Sigmoid colon (tissue), 7 donors: ENCODE measurements at places on chromosomes 11 and 22. TPM values are rescaled to one million over a fixed set of nuclear protein-coding genes. Genes with fewer than 3 reads are reported as not detected.

- no peak for DNase-seq
Measured at GRCh38 chr11:5815534-5815933, 6.8 kb downstream of the OR52N2 start.

DNA sequence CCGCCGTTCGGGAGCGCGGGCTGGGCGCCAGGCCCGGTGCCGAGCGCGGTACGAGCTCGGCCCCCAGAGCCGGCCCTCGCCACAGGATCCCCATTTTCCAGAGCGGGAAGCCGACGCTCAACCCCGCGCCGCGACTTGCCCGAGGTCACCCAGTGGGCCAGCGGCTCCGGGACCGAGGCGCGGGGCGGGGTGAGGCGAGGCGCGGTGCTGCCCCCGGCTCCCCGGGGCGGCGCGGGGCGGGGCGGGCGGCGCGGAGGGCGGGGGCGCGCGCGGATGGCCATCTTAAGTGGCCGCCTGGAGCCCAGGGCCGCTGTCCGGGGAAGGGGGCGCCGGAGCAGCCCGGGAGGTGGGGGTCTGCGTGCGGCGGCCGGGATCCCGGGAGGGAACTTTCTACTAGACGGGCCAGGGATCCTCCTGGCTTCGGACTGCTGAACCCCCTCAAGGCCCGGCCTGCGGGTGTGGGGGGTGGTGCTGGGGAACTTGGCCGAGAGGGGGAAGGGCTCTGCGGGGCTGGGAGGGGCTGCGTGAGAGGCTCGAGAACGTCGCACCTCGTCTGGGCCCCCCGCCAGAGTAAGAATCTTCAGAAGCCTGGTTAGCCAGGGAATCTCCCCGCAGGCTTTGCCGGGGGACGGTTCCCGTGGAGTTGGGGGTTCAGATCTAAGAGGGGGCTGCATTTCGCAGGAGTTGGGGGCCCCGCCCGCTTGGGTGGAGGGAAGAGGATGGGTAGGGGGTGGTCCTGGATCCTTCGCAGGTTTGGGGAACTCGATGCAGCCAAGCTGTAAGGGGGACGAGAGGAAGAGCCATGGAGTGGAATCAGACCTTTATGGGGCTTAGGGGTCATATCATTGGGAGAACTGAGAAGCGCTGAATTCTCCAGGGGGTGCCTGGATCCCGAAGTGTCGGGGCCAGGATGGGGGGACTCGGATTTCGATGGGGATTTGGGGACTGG lies 678 bp upstream of the INPPL1 start:
- peak; percentile 95 for DNase-seq

DNA sequence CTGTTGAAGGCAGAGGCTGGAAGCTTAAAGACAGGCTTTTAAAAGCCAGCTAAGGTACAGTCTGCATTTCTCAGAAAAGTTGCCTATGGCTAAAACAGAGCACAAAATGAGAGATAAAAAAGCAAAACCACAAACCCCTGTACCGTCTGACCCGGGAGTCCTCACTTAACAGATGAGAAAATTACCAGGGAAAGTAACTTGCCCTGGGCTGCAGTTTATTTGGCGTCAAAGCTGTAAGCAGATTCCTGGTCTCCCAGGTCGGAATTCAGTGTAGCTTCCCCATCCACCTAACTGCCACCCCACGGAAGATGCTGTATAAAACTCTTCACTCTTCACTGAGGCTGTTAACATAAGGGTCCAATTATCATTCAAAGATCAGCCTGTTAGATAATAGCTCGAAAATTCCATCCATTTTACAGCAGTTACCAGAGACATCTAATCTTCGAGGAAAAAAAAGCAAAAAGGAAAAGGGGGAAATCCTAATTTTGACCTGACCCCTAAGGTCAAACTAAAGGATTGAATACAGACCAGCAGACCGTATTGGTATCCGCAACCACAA lies 1.5 kb downstream of the TCF20 start:
- DNase-seq = no peak

- no peak for DNase-seq
Measured at GRCh38 chr11:7077101-7077500, 11.7 kb upstream of the RBMXL2 start.

GRCh38 chr11:69382131-69383128 lies 88.5 kb downstream of the MYEOV start:
- peak; percentile 68 for DNase-seq

- no peak for DNase-seq
Measured at GRCh38 chr22:19595532-19595931, 71.3 kb upstream of the CLDN5 start.

DNA sequence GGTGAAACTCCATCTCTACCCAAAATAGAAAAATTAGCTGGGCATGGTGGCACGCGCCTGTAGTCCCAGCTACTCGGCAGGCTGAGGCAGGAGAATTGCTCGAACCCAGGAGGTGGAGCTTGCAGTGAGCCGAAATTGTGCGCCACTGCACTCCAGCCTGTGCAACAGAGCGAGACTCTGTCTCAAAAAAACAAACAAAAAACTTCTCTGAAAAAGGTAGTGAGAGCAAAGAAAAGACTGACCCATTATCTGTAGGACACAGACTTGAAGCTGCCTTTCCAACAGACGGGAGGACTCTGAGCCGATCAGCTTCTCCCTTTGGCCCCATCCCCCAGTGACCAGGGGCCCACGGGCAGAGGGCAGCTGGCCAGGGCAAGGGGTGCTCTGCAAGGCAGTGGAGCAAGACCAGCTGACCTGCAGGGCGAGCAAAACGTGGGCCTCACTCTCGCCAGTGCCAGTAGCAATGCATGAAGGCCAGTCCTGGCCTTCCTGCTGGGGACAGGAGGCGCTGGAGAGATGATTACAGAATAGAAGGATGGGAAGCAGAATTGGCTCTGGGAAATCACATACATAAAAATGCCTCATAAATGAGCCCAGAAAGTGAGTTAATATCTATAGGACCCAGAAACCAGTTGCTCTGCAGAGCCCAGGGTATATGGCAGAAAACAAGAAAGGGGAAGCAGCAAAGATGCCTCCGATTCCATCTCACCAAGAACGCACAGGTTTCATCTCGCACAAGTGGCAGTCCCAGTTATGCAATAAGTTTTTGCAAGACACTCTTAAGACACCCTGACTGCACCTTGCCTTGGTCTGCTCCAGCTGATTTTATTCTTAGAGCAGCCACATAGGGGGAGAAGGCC lies 2.8 kb downstream of the EHD1 start:
- no peak for DNase-seq

TRPM5 gene
- total RNA-seq = not detected

C11orf68 gene
- 24.6 TPM for total RNA-seq

LRRC10B gene
- 0.71 TPM for total RNA-seq

IGF2 gene
- total RNA-seq = 13.9 TPM

C1QTNF4 gene
- 15.5 TPM for total RNA-seq
